ENCODE measurements at places on chromosomes 12 and 14.
A peak's percentile ranks its signal among the peaks of the same experiment; 100 is the strongest.

GRCh38 chr12:78666584-78666983 lies 198.0 kb upstream of the SYT1 start:
- DNase-seq: no peak

GRCh38 chr12:69986114-69986513 lies 161.1 kb downstream of the MYRFL start:
- DNase-seq: no peak

DNA sequence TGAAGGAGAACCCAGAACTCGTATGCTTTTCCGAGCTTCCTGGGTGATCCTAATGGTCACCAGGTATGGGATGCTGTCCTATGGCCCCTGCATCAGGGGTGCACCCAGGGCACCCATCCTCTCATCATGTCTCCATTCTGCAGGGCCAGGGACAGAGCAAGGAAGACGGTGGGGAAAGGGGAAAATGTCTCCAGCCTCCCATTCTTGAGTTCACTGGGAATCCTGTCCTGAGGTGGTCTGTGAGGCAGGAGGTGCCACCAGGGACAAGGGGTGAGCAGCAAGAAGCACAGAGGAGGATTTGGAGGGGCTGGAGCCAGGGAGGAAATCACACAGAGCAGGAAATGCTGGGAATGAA lies 14.9 kb upstream of the SLC6A12 start:
- no peak for DNase-seq

- no peak for DNase-seq
Observed at GRCh38 chr14:53161758-53162435, 8.8 kb upstream of the DDHD1 start.

- DNase-seq: no peak
Observed at GRCh38 chr14:102911541-102911951, 10.9 kb upstream of the AMN start.

DNA sequence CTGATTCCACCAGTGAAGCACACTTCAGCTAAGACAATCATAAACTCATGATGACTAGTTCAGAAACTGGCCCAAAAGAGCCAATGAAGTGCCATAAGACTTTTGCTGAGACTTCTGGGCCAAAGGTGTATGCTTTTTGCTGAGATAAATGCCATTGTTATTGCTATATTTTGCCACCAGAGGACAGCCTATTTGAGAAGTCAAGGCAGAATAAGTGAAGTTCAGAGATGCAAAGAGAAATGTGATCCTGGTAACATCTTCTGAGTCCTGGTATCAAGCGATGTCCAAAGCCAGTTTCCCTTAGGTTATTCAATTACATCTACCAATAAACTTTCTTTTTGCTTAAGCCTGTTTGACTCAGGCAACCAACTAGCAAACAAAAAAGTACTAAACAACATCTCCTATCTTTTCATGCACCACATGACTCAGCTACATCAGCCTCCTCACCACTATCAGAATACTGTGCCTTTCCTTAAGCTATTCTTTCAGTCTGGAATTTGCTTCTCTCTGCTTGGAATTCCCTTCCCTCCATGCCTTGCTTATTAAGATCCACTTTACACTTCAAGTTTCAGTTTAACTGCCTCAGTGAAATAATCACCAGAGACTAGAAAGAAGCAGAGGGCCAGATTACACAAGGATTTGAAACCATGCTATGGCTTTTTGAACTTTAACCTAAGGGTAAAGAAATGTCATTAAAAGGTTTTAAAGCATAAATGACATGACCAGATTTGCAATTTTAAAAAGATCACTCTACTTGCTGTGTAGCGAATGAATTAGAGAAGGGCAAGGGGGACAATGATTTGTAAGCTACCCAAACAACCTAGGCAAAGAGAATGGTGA lies 14.0 kb downstream of the CRY1 start:
- DNase-seq: peak; percentile 22

DNA sequence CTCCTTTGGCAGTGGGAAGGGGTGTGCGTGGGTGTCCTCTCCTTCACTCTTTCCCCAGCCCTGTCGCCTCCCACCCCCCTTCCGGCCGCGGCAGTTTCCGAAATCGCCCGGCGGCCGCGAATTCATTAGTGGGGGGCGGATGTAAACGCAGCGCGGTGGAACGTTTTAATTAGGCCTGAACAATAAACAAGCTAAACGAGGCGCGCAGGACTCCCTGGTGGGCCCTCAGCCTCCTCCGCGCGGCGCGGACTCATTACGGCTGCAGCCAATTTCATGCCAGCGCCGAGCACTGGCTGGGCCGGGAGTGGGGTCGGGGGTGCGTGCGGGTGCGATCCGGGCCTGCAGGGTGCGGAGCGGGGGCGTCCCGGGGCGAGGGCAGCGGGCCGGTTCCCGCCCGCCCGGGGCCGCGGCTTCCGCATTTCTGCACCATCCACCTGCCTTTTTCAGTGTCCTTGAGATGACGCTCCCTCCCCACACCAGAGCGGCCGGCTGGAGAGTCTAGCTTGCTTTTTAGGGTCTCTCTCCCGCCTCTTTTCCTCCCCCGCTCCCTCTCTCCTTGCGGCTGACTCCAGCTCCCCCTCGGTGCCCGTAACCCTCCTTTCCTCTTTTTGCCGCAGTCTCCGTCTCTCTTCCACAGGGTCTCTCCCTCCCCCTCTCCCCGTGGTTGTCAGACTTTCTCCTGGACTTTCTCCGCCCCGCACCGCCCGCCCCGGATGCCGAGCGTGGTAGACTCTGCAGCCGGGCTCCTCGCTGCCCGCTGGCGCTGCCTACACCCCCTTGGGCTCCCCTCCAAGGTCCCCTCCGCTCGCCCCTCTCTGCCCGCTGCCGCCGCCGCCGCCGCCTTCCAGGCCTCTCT lies at the start of gene CISTR:
Gene CISTR (minus strand): TSS at position 644 of the 856 bp plus-strand sequence.
- no peak for DNase-seq

DNA sequence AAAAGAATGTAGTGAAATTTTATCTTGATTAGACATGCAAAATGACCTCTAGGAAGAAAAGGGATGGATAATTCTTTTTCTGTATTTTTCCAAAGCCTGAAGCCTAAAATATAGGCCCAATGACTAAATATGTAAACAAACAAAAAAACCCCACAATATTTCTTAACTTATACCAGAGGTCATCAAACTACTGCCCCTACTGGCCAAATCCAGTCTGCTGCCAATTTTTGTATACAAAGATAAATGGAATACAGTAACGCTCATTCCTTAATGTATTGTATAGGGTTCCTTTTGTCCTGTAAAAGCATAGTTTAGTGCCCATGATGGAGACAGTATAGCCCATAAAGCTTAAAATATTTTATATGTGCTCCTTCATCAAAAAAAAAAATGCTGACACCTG lies 145.7 kb upstream of the ALG10 start:
- no peak for DNase-seq

DNA sequence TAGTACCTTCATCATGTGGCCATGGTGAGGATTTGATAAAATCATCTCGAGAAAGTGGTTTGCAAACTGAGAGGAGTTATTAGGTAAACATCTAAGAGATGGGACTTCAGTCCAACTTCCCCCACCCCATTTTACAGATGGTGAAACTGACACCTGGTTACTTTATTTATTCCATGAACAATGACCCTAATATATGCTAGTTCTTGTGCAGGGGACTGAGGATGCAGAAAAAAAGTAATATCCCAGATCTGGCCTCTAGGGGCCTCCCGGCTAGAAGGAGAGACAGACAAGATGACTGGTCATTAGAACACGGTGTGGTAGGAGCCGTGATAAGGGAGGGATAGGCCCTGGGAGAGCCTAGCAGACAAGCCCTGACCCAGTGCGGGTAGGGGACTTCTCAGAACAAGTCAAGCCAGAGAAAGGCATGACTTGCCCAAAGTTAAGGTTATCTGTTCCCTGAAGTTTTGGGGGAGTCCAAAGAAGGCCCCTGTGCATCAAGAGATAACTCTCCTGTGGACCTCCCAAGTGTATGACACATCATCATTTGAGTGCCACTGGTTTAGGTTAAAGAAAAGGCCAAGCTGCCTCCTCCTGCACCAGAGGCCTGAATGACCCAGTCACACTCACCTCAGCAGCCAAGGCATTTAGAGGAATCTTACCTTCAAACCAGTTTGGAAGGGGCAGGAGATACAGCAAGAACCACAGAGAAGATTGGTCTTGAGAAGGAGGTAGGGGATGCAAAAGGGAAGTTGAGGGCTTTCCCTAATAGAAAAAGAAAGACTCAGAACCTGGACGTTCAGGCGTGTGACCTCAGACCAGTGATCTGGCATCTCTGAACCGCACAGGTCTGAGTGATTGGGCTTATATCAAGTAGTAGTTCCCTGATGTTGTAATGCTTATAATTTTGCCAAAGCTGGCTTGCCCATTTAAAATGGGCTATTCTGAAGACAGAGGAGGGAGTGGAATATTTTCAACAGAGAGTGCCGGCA lies 1.6 kb downstream of the CMKLR1 start:
- DNase-seq: peak; percentile 7

DNA sequence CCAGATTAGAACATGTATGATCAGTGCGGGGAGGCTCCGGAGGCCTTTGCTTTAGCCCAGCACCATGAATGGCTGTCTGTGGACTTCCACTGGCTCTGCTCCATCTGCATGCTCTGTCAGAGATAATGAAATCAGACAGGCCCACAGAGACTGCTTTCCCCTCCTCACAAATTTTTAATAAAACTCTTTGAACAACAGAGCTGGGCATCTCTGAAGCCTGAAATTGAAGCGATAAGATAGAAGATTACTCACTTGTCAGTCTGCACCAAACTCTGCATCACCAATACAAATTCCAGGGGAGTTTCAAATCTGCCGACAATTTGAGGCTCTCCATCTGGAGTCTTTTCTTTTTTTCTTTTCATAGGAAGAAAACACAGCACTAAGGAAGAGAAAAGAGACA lies 110.0 kb downstream of the DYRK2 start:
- DNase-seq: no peak

DNA sequence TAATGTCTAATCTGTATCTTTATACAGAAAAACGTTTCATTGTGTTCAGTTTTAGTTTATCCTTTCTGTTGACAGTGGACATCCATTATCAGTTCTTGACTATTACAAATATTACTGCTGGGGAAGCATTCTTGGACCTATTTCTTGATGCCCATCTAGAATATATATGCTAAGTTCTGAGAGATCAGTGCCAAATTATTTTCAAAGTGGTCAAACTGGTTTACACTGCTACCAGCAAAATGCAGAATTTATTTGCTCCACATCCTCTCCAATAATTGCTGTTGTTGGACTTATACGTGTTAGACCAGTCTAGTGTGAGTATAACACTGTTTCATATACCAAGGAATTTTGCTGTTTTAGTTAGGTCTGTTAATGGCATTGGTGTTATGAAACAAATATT lies 85.5 kb upstream of the TRAF3 start:
- no peak for DNase-seq

DNA sequence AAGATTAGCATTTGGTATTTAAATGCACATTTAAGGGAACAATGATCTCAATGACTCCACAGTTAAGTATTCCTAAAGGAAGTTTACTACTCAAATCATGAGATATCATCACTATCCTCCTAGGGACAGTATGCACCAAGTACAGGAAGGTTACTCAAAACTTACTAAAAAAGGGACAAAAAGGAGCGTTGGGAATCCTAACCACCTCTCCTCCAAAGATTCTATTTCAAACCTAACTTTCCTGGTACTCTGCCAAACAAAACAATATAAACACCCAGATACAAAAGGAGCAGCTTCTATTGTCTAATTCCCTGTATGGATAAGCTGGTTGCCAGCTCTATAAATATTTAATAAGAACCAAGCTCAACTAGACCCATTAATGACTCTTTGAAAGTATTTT lies 377.7 kb downstream of the NUAK1 start:
- peak; percentile 31 for DNase-seq

GRCh38 chr12:97559267-97559666 lies 96.7 kb downstream of the RMST start:
- DNase-seq: no peak

DNA sequence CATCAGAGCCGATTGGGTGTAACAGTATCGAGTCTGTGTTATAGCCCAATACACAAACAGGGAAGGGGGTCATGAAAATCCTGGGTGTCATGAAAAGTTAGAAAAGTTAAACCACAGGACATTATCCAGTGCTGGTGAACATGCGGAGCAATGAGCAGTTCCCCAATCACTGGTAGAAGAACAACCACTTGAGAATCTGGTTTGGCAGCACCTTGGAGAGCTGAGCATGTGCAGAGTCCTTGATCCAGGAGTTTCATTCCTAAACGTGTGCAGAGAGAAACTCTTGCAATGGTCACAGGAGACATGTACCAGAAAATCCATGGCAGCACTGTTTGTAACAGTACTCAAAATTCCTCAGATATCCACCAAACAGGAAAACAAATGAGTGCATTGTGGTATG lies 23.0 kb upstream of the JDP2 start:
- DNase-seq: no peak

DNA sequence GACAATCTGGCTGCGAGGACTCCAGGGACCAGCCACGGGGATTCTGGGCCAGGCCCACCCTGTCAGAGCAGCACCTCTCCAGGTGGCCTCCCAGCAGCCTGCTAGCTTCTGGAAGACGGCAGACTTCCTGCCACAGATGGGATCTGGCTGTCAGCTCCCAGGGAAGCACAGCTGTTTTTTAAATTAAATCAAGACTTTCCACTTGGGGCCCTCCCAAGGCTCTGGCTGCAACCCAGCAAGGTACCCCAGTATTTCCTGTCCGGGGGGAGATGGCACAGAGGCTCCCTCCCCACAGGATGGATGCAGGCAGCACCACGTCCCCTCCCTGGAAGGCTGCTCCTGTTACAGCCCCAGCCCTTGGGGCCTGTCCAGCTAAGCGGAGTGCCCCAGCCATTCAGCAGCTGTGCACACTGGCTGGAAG lies 56.9 kb downstream of the ACTN1 start:
- DNase-seq: no peak

GRCh38 chr14:52328276-52328675 lies 14.2 kb downstream of the PTGER2 start:
- DNase-seq: peak; percentile 83

Measured in fibroblast of skin of right quadriceps (primary cell).